Activated naive CD4-positive, alpha-beta T cell treated with anti-CD3 and anti-CD28 coated beads for 36 hours (primary cell): ENCODE measurements at places on chromosomes 7 and 10.

- H3K4me3 ChIP-seq, result no peak overlapping the region
- no peaks in the 10 kb centered on the region for H3K36me3 ChIP-seq
- DNase-seq, result no peak
- H3K27me3 ChIP-seq, result no peaks in the 10 kb centered on the region
- H3K4me1 ChIP-seq, result no peaks in the 10 kb centered on the region
- H3K27ac ChIP-seq, result no peak overlapping the region
These were observed 998.2 kb downstream of the REEP3 start for GRCh38 chr10:64519427-64519826.

DNA sequence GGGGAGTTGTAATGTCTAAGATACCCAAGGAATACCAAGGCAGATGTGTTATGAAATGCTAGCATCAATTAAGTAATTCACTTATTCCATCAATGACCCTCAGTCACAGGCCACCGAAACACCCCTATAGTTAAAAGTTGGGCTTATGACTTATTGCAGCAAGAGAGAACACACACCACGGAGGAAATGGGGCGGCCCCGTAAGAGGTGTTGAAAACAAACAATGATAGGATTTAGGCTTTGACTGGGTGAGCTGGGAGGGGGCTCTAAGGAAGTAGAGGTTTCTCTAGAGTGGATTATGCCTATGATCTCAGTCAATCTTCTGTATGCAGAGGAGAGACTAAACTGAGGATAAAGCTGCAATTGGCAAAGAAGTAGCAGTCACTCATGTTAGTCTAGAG, 45.4 kb upstream of the PRKCQ start:
- H3K4me1 ChIP-seq, result peaks cover 26% of the 10 kb centered on the region
- H3K4me3 ChIP-seq, result no peak overlapping the region
- DNase-seq, result peak; percentile 68
- H3K27ac ChIP-seq, result no peak overlapping the region
- no peaks in the 10 kb centered on the region for H3K27me3 ChIP-seq

DNA sequence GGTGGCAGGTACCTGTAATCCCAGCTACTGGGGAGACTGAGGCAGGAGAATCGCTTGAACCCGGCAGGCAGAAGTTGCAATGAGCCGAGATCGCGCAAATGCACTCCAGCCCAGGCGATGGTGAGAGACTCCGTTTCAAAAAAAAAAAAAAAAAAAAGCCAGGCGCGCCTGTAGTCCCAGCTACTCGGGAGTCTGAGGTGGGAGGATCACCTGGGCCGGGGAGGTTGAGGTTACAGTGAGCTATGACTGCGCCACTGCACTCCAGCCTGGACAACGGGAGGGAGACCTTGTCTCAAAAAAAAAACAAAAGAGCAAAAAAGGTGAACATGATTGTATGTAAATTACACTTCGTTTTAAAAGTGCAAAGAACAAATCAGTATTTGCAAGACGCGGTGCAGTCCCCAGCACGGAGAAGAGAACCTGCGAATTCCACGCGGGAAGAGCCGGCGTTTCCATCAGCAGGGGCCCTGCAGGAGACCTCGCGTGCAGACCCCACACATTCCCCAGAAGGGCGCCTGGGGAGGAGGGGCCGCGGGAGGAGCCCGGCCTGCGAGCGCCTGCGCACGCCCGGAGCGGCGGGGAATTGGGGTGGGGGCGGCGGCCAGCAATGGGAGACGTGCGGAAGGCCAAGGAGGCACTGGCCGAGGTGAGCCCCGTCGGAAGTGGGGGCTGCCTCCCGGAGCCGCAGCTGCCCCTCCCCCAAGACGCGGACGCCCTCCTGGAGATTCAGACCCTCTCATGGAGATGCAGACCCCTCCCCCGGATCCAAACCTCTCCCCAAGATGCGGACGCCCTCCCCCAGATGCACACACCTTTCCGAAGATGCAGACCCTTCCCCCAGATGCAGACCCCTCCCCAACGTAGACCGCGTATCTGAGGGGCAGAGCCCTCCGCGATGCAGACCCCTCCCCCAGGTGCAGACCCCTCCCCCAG, 16.7 kb upstream of the SUN1 start:
- peaks cover 5% of the 10 kb centered on the region for H3K27me3 ChIP-seq
- peaks cover 9% of the 10 kb centered on the region for H3K36me3 ChIP-seq
- peaks cover 55% of the 10 kb centered on the region for H3K4me1 ChIP-seq
- no peak overlapping the region for H3K27ac ChIP-seq
- DNase-seq, result peak; percentile 29

DNA sequence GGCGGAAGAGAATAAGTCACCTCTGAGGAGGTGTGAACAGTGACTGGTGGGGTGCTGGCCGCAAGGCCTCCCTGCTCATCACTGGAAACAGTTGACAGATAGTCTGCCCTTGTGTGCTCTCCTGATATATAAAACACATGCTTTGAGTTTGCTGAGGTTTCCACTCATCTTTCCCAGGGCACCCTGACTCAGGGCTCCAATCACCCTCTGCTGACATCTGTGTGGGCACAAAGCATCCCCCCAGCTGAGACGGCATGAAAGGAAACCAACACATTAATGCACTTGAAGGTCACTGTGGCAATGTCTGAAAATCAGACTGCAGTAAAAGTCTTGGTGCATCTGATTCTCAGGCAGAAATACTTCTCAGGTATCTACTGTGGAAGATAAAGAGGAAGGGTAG, 49.8 kb downstream of the EPDR1 start:
- no peak overlapping the region for H3K27ac ChIP-seq
- H3K36me3 ChIP-seq, result no peaks in the 10 kb centered on the region
- H3K27me3 ChIP-seq, result peaks cover 4% of the 10 kb centered on the region
- H3K4me1 ChIP-seq, result no peaks in the 10 kb centered on the region

GRCh38 chr7:4500812-4501211, 181.3 kb upstream of the FOXK1 start:
- DNase-seq, result no peak
- no peaks in the 10 kb centered on the region for H3K4me1 ChIP-seq
- H3K27me3 ChIP-seq, result peaks cover 9% of the 10 kb centered on the region
- no peak overlapping the region for H3K4me3 ChIP-seq

GRCh38 chr10:88118729-88119128, 255.3 kb downstream of the PTEN start:
- no peaks in the 10 kb centered on the region for H3K36me3 ChIP-seq
- DNase-seq, result no peak
- H3K4me1 ChIP-seq, result peaks cover 18% of the 10 kb centered on the region
- H3K27me3 ChIP-seq, result peaks cover 18% of the 10 kb centered on the region
- H3K4me3 ChIP-seq, result no peak overlapping the region

DNA sequence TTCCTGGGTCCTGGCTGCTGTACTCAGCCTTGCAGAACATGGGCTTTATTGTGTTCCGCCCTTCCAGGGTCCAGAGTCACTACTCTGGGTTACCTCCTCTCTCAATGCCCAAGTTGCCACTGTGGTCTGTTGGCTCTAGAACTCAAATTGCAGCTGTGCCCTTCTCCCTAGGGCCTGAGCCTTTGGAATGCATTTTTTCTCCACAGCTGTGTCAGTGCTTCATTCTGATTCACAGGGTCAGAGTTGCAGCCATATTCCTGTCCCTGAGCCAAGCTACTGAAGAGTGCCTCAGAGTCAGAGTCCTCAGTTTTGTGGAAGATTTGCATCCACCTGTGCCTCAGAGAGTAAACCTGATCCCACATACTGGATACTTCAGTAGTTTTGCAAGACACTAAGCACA, 167.5 kb downstream of the ITGB1 start:
- peaks cover 2% of the 10 kb centered on the region for H3K36me3 ChIP-seq
- no peak overlapping the region for H3K27ac ChIP-seq
- no peaks in the 10 kb centered on the region for H3K27me3 ChIP-seq
- no peaks in the 10 kb centered on the region for H3K4me1 ChIP-seq

DNA sequence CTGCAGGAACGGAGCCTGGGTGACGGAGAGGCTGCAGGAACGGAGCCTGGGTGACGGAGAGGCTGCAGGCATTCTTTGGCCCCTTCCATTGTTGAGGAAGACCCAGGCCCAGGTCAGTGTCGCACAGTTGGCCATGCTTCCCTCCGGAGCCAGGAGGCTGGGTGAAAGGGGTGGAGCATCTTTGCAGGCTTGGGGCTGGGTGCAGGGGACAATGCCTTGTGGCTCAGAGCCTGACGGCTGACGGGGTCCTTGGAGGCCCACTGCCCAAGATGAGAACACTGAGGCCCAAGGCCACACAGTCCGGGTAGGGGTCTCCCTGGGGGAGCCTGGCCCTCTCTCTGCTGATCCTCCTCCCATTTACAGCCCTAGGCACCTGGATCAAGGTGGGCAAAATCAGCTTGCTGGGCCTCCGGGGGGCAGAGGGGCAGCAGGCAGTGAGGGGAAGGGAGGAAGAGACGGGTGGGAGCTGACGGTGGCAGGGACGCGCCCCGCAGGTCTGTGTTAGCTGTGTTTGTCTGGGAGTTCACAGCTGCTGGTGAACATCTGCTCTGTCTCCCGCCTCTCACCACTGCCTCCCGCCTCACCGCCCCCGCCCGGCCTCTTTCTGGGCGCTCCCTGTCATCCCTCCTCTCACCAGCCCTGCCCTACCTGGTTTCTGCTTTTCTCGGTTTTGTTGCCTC, 30.6 kb upstream of the PCBD1 start:
- no peak overlapping the region for H3K4me3 ChIP-seq
- no peak for DNase-seq
- no peaks in the 10 kb centered on the region for H3K36me3 ChIP-seq
- H3K4me1 ChIP-seq, result no peaks in the 10 kb centered on the region
- no peak overlapping the region for H3K27ac ChIP-seq

- H3K27ac ChIP-seq, result no peak overlapping the region
- H3K27me3 ChIP-seq, result peaks cover 19% of the 10 kb centered on the region
- DNase-seq, result no peak
- peak overlapping the region; percentile 71 for H3K4me3 ChIP-seq
These were observed 138.1 kb upstream of the CDCA7L start for GRCh38 chr7:22083704-22084240.

DNA sequence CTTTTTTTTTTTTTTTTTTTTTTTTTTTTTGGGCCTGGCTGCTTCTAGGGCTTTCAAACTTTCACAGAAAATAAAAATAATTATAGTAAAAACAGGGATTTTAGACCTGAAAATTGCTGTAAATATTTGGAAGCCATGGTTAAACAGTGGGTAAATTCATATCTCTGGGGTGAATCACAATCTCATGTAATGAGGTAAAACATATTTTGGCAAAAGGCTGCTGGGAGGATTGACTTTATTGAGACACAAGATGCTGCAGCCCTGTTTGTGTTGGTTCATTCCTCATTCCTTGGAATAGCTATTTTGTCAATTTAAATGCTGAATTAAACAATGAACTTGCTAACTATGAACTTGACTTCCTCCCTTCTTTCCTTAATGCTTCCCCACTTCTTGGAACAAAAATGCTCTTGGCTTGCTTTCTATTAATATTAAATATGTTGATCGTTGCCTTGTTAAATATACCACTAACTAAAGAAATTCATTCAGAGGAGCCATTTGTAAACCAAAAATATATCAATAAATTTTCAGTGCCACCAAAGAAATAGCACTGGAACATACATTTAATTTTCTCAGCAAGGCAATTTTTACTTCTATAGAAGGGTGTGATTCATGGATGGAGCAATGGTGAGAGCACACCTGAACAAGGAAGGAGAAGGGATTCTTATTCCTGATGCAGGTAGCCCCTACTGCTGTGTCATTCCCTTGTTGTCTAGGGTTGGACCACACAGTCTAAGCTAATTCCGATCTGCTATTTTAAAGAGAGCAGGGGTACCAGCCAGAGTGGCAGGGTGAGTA, 24.6 kb downstream of the AGK start:
- H3K4me3 ChIP-seq, result no peak overlapping the region
- no peak for DNase-seq
- no peak overlapping the region for H3K27ac ChIP-seq
- H3K36me3 ChIP-seq, result peaks cover 48% of the 10 kb centered on the region

DNA sequence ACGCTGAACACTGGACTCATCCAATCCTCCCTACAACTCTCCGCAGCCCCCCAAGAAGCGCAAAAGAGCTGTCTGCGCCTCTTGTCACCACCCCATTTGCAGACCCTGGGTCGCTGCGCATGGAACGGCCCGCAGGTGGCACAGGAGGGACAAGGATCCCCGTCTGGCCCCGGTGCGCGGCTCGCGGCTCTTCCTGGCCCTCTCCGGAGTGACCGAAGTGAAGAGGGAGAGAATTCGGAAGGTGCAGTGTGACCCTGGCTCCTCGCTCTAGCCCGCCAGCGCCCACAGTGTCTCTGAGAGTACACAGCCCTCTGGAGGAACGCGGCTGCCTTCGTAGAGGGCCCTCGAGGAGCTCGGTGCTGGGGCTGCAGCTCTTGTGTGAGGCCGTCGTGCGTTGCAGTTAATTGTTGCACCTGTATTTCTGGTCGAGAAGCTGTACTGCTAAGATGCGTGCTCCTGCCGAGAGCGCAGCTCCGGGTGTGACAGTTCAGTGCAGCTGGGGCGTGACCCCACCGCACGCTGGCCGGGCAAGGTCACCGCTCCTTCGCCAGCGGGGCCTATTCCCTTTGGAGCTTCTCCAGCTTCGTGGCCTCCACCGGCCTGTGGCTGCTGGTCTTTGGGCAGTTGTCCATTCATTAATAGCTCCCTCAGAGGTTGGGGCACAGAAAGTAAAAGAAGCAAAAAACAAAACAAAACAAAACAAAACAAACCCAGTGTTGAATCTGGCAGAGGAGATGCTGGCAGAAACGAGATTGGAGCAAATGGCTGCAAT, 119.0 kb downstream of the SEC23IP start:
- peaks cover 32% of the 10 kb centered on the region for H3K27me3 ChIP-seq
- H3K27ac ChIP-seq, result no peak overlapping the region
- no peaks in the 10 kb centered on the region for H3K36me3 ChIP-seq
- H3K4me1 ChIP-seq, result no peaks in the 10 kb centered on the region
- DNase-seq, result no peak

GRCh38 chr7:67738958-67739357, 742.3 kb downstream of the TYW1 start:
- DNase-seq, result no peak
- H3K27ac ChIP-seq, result no peak overlapping the region
- no peaks in the 10 kb centered on the region for H3K4me1 ChIP-seq
- no peaks in the 10 kb centered on the region for H3K36me3 ChIP-seq
